ENCODE measurements at places on chromosomes 1 and 21.
A peak's percentile ranks its signal among the peaks of the same experiment; 100 is the strongest.

DNA sequence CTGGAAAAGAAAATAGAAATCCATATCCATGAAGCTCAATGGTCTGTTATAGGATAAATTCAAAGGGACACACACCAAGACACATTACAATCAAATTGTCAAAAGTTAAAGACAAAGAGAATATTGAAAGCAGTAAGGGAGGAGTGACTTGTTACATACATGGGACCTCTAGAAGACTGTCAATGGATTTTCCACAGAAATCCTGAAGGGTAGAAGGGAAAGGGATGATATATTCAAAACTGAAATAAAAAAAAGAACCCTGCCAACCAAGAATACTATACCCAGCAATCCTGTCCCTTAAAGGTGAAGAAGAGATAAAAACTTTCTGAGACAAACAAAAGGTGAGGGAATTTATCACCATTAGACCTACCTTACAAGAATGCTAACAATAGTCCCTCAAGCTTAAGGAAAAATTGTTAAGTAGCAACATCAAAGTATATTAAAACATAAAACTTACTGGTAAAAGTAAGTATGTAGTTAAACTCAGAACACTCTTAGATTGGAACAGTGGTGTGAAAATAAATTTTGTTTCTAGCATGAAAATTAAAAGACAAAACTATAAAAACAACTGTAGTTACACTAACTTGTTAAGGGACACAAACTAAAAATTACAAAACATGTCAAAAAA, 103.2 kb upstream of the APP start:
- DNase-seq: no peak

GRCh38 chr1:71295350-71295749, 214.5 kb upstream of the ZRANB2 start:
- DNase-seq: no peak

- no peak for DNase-seq
These were observed 45.1 kb downstream of the FASLG start for GRCh38 chr1:172704001-172704400.

DNA sequence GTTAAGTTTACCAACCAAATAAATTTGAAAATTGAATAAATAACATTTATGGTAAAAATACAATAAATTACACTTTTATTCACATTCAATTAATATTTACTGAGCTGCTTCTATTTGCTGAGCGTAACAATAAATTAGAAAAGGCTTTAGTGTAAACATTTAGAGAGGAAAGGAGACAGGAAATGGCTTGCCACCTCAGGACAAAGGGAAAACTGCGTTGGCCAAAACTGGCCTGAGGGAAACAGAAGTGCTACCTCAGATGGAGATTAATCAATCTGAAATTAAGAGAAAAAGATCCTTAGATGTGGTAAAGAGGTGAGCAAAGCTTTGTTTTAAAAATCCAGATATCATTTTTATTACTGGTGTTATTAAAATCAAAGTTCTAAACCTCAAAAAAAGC, 128.0 kb downstream of the SLC44A5 start:
- no peak for DNase-seq

- peak; percentile 51 for DNase-seq
These were observed 10.4 kb upstream of the CDK18 start for GRCh38 chr1:205494115-205494514.

GRCh38 chr1:226994586-226995364, 54.7 kb downstream of the COQ8A start:
- no peak for DNase-seq

DNA sequence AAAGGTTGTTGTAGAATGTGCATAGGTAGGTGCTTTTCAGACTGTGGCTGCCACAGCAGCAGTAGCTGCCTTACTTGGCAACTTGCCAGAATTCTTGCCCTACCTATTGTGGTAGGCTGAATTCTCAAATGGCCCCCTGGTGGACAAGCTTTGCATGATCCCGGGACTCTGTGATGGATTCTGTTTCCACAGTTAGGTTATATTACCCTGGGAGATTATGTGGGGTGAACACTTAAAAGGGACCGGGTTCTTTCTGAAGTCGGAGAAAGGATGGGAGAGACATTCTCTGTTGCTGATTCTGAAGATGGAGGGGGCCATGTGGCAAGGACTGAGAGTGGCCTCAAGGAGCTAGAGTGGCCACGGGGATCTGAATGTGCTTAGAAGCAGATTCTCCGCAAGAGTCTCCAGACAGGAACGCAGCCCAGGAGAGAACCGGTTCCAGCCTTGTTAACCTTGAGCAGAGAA, 32.1 kb upstream of the KCNE1 start:
- DNase-seq: peak; percentile 32

GRCh38 chr21:41425954-41426675, at the start of gene MX1:
TSS of gene MX1 (plus strand) at chr21:41426239. CDS start at chr21:41432071, 5,832 bp downstream.
- DNase-seq: peak; percentile 63

- no peak for DNase-seq
These were observed 37.7 kb downstream of the SH3BGR start for GRCh38 chr21:39489380-39489924.

- no peak for DNase-seq
These were observed 30.6 kb upstream of the USP24 start for GRCh38 chr1:55245781-55246180.

DNA sequence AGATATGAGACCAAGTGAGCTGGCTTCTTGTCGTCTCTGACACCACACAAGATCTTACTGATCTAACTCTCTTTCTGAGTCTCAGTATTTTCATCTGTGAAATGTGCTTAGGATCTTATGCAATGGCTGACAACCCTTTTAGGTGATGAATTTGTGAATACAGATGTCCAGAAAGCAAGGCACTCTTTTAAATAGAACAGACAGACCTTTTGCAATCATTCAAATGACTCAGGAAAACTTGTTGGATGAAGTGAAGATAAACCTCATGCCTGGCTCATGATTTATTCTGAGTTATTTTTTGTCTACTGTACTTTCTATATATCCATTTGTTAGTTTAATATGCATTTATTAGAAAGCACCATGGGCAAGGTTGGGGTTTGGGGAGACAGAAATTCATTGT, 411.3 kb downstream of the PTPRU start:
- no peak for DNase-seq

- DNase-seq: no peak
These were observed 7.1 kb downstream of the MMACHC start for GRCh38 chr1:45507195-45507594.

GRCh38 chr21:42153746-42154145, 65.2 kb upstream of the ABCG1 start:
- no peak for DNase-seq

GRCh38 chr1:223133824-223134435, 9.1 kb downstream of the TLR5 start:
- DNase-seq: peak; percentile 90

DNA sequence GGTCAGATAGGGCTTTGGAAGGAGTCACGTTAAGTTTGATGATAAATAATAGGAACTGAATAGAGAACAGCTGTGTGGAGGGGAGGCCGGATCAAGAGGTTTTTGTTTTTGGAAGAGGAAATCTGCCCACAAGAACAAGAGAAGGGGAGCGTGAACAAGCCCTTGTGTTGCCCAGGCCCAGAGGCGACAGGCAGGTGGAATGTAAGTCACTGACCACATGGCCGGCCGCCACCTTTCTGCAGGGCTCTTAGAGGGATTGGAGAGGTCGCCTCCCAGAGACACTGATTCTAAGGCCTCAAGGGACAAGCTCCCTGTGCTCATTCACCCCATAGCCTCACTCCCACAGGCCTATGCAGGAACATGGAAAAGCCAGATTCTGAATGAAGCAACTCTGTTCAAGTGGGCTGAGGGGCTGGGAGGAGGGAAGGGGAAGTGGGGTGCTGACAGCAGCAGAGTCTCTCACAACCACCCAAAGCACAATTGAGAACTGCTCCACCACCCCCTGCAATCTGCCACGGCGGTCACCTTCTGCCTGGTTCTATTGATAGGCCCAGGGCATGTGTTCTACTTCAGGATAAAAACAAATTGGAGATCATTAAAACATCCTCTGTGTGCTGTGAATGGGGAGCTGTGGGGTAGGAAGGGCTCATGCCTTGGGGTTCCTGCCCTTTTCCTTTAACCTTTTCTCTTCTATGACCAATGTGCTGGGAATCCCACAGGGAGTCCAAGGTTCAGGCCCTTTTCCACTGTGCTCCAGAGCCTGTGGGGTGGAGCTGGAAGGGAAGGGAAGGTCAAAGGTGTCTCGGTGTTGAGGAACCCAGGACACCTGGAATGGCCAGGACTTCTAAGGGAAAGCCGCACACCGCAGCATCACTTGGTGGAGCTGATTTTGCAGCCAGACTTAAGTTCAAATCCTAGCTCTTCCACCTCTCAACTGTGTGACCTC, 63.3 kb upstream of the PARP1 start:
- DNase-seq: peak; percentile 67

GRCh38 chr1:17297991-17298390, 10.0 kb upstream of the PADI4 start:
- DNase-seq: no peak
